ENCODE measurements at places on chromosomes 6 and 20.
A peak's percentile ranks its signal among the peaks of the same experiment; 100 is the strongest.

GRCh38 chr6:27565839-27566779, 93.2 kb upstream of the ZNF184 start:
- no peak for DNase-seq

DNA sequence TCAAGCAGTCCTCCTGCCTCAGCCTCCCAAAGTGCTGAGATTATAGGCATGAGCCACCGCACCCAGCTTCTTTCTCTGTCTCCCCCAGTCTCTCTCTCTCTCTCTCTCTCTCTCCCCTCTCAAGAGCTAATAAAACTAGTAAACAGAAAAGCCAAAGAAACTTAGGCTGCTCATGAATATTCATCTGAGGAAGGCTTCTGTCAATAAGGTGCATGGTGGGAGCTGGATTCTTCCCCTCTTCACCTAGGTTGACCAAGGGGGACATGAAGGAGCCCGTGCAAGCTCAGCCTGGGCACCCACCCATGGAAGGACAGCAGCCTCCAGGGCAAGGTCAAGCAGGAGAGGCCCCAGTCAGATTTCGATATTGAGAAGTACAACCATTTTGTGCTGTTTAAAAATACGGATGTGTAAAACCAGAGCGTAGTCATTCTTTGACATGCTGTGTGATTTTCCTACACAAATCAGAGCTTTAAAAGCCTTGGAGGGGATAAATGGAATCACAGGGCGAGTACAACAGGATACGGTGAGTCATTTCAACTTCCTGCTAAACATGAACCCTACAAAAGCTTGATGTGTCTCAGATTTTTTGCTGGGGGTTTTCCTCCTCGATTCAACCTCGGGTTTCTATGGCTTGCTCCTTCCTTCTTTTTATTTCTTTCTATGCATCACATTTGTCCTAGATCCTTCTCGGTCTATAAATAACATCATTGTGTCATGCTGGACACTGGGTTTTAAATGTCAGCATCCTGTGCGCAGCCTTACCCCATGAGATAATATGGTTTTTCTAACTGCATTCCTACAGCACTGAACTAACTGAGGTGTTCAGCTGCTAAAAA, 368.9 kb upstream of the JARID2 start:
- DNase-seq = no peak

GRCh38 chr6:38032797-38033196, 213.3 kb downstream of the ZFAND3 start:
- no peak for DNase-seq

GRCh38 chr20:4961746-4962145, 39.6 kb downstream of the SLC23A2 start:
- peak; percentile 24 for DNase-seq

DNA sequence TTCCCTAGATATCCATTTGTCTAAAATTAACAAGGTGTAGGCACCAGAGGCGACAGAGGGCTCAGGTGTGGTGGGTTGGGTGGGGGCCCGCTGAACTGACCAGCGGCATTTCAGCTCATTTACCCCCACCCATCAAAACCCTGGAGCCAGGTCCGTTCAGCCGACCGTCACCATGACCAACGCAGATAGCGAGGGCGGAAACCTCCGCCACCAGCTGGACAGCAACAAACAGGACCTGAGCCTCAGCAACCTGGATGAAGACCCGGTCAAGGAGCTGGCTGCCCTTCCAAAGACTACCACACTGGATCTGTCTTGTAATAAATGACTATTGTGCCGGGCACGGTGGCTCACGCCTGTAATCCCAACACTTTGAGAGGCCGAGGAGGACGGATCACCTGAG, 120.8 kb upstream of the LGSN start:
- no peak for DNase-seq

DNA sequence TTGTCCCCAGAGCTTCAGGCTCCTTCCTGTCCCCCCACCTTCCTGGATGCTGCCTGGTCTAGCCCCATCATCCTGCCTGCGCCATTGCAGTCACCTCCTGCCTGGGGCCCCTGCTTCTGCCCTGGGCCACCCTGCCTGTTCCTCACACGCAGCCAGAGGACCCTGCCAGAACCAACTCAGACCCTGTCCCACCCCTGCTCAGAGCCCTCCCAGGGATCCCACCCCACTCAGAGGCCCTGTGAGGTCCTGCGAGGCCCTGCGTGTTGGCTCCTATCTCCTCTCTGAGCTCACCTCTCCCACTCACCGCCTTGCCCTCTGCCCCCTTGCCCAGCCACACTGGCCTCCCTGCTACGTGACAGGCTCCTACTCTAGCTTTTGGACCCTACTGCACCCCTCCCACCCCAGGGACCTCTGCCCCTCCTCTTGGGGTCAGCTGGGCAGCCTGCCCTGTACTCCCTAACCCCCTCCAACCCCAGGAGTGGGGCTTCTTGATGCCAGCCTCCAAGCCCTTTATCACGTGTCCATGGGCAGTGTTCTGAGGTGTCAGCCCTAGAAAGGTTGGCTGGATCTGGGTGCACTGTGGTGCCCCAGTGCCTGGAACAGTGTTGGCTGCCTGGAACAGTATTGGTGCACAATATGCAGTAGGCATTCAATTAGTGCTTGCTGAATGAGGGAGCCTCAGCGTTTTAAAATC, 68.3 kb downstream of the CEBPB start:
- DNase-seq = no peak

GRCh38 chr20:48632825-48633619, 194.8 kb downstream of the PREX1 start:
- DNase-seq = no peak

GRCh38 chr6:165858586-165858985, 195.5 kb upstream of the PDE10A start:
- DNase-seq = no peak
